ENCODE measurements at places on chromosomes 12 and 14.
A peak's percentile ranks its signal among the peaks of the same experiment; 100 is the strongest.

- DNase-seq, result no peak
Measured at GRCh38 chr12:92719674-92720073, 16.9 kb downstream of the PLEKHG7 start.

GRCh38 chr12:75137896-75138295 lies 71.7 kb downstream of the KCNC2 start:
- DNase-seq, result no peak

DNA sequence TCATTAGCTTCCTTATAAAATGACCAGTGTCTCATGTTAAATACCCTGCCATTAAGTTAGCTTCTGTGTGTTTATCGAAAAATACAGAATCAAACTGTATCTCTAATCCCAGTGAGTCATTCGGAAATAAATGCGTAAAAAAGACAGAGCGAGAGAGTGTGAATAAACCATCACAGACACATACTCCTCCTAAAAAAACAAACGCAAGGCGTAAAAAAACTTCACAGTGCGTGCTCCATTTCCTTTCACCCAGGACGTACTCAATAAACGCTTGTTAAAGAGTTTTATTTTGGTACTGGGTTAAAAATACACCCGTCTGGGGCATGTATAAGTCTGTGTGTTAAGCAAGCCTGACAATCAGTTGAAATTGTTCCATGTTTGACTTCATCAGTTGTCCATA lies 58.8 kb upstream of the ISM2 start:
- DNase-seq, result peak; percentile 61

DNA sequence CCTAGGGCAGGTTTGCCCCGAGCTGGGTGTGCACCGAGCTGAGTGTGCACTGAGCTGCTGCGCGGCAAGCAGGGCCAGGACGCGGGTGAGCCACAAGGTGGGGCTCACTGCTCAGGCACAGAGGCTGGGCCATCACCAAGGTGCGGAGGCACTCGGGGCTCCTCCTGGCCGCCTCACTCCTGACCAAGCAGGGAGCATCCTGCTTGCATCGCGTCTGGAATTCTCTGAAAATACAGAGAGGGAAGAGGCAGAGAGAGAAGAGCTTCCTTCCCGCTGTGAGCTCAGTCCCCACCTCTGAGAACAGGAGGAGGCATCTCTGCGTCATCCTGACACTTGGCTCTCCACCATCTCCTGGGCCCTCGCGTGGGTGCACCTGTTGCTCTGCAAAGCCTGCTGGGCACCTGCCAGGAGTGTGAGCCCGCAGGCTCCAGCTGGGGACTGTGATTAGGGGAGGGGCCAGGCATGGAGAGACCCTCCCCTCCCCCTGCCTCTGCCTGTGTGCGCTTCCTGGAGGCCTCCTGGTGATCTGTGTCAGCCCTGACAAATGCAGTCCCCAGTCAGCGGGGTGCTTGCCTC lies 116.3 kb downstream of the GLT1D1 start:
- DNase-seq, result peak; percentile 75

DNA sequence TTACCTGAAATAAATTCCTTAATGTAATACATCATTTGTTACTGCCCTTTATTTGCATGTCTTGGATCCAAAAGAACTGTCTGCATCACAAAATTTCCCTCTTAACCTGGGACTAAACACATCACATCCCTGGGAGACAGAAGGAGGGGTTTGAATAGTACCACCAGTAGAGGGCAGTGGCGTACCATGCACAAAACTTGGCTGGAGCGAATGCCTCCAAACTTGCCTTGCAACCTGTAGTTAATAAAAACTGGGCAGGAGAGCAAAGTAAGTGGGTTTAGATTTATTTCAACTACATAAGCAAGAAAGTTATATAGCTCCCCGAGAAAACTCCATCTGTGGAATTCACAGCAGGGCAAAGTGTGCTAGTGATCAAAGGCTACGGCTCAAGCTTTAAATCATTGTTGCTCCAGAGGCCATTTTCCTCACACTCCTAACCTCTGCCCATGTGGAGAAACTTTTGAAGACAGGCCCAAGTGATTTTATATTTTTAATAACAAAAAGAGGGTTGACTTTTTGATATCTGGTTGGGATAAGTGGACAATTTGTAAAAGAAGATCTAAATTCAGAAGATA lies 1176.7 kb upstream of the SEL1L start:
- DNase-seq, result peak; percentile 92

- DNase-seq, result no peak
Measured at GRCh38 chr14:90692826-90693225, 123.4 kb downstream of the TTC7B start.

DNA sequence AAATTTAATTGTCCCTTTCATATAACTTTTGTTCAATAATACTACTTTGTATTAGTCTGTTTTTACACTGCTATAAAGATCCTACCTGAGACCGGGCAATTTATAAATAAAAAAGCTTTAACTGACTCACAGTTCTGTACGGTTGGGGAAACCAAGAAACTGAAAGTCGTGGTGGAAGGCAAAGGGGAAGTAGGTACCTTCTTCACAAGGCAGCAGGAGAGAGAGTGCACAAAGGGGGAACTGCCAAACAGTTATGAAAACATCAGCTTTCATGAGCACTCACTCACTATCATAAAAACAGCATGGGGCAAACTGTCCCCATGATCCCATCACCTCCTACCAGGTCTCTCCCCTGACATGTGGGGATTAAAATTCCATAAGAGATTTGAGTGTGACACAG lies 1069.0 kb downstream of the FSCB start:
- no peak for DNase-seq

- peak; percentile 87 for DNase-seq
Measured at GRCh38 chr12:48903982-48904411, 21.3 kb downstream of the FKBP11 start.

- no peak for DNase-seq
Measured at GRCh38 chr12:94157981-94158411, 9.6 kb downstream of the PLXNC1 start.

DNA sequence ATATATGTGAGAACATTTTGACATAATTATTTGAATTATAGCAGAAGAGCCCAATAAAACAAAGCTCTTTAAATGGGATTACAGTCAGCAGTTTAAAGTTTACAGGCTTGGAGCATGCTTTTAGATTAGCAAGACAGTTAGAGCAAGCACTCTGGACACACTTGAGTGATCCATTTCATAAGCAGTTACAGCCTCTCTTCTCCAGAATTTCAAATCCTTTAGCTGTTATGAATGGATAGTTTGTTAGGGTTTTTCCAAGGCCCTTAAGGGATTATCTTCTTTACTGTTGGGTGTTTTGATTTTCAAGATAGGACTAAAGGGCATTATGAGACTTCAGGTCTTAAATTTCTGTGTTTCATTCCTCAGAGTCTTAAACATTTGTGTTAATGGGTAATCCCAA lies 36.3 kb downstream of the BEST3 start:
- no peak for DNase-seq

DNA sequence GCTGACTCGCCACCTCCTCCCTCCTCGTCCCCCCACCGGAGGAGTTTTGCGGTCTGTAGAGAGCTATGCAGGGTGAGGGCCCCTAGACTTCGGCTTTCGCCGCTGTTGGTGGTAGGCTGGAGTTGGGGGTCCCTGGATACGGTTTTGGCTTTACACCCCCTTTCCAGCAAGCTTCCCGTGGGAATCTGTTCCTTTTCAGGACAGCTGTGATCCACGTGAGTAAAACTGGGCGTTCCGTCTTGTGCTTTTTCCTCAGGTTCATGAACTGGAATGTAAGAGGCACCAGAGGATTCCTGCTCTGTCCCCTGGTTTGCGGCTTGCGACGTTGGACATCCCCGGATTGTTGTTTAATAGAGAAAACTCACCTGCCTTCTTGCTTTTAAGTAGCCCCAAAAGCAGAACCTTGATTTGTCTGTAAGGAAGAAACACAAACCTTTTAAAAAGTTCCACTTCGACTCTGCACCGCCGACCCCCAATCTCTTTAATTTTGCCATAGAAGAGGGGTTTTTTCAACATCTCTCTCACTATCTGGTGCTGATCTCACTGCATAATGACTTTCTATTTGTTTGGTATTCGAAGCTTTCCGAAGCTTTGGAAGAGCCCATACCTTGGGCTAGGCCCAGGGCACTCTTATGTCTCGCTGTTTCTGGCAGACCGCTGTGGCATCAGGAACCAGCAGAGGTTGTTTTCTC lies 490 bp downstream of the PRORP start:
- peak; percentile 65 for DNase-seq

DNA sequence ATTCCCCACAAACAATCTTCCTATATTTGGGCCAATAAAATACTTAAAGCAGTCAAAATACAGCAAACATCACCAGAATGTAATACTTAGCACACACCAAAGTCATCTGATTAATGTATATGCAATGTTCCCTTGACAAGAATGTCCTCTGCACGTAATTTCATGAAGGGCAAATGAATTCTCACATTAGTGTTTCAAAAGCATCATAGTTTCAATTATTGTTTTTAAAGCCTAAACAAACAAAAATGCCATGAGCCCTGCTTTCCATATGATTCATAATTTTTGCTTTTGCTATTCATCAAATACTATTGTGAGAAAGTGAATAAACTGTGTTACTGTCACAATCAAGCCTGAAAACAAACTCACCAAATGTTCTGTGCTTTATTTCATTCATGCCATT lies 156.0 kb downstream of the EPS8 start:
- peak; percentile 12 for DNase-seq

DNA sequence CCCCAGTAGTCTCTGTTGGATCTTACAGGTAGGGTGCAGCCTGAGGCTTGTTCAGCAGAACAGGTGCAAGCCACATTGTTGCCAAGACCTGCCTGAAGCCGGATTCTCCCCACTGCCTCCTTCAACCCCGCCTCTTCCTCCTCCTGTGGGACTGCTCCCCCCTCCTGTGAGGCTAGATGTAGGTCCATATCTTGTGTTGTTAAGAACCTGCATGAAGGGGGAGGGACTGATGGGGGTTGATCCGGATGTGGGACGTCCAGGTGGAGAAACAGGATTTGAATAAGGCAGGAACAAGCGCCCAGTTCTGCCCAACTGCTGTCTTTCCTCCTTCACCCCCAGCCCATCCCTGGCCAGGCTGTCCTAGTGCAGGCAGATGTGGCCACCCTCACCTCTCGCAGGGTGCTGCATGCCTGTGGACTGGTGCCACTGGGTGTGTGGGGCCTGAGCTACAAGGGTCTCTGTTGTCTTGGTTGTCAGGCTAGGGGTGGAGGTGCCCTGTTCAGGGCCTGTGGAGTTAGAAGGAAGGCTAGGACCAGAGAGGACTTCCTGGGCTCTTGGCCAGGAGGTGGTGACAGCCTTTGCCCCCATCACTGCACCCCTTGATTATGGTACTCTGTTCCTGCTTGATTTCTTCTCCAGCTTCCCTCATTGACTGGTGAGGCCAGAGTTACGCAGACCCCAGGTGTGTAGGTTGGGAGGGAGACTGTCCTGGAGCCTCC lies 1.4 kb downstream of the NR4A1 start:
- no peak for DNase-seq

DNA sequence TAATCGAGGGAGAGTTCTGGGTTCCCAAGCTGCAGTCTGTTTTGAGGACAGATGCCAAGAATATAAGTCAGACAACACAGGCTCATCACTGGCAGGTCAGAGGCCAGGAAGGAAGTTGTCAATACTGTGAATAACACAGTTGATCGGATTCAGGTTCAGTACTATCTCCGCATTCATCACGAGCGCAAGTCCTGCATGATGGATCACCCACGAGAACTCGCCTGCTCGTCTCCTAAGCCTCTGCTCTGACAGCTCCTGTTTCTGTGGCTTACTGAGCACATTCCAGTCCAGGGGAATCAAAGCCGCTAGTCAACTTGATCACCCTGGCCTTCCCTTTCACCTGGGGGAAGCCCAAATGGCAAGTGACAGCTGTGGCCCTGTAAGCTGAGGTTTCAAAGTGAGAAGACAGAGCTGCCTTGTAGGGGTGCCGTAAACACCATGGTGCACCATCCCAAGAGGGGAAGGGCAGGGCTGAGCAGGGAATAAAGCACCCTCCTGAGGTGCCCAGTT lies 60.1 kb upstream of the DICER1 start:
- DNase-seq, result no peak

DNA sequence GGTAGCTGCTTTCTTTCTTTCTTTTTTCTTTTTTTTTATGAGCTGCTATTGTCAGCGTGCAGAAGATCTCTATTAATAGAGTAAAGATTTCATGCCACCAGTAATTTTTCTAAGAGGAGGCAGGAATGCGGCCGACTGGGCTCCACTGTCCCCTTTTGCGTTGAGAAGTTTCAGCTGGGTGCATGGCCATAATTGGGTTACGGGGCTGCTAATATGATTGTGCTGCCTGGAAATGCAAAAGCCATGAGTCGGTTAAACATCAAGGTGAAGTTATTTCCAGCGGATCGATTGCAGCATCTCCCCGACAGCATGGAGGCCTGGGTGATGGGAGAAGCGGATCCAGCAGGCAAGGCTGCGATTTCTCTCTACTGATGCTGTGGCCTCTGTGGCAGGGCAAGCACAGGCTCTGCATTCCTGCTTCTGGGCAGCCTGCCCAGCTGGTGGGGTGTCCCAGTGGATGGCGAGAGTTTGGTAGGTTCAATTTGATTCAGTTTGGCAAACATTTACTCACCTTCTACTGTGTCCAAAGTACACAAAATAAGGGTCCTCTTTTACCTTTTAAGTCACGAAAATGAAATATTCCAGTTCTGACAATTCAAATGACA lies 54.4 kb upstream of the PRMT8 start:
- no peak for DNase-seq

DNA sequence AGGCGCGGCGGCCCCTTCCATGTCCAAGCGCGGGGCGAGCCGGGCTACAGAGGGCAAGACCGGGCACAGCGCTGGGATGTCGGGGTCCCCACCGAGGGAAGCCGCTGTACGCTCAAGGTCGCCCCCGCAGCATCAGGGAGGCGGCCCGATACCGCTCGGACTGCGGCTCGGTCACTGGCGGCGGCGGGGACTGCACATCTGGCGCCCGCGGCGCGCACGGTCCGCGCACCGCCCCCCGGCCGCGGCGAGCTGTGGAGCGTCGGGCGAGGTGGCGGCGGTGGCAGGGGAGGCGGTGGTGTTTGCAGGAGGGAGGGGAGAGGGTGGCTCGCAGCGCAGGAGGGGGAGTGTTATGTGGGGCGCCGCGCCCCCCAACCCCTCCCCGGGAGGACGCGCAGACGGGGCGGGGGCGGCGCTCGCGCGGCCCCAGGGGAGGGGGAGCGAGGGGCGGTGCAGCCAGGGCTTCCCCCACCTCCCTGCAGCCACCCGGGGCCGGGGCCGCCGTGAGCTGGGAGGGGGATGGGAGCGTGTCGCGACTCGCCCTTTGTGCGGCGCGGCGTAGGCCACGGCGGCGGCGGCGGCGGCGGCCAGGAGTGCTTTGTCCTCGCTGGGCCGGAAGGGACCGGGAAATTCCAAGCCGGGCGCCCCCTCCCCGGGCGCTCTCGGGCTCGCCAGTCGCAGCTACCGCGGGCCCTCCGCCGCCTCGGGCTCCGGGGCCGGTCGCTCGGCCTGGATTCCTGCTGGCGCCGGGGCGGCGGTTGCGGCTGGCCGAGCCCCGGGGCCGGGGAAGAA lies at the start of gene NUAK1:
TSS of gene NUAK1 (minus strand) at position 322 of the 789 bp plus-strand sequence. CDS start at position 21, 301 bp downstream.
- DNase-seq, result no peak

DNA sequence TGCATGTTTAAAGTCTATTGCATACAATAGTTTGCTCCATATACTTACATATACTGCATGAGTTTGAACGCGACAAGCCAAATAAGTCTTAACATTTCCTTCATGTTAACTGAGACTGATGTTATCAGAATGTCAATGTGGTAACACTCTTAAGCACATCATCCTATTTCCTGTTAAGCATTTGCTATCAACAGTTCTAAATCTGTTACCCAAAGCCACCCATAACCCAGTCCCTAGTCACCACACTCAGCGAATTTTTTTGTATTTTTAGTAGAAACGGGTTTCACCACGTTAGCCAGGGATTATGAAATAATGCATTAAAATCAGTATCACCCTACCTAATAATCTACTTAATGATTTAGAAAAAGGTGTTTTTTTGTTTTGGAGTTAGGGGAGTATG lies 39.4 kb downstream of the HNRNPC start:
- DNase-seq, result no peak

- no peak for DNase-seq
Measured at GRCh38 chr14:63297372-63298063, 21.2 kb downstream of the GPHB5 start.
